NCI-H1436 (cell line): ENCODE measurements at places on chromosomes 1 and 21.

GRCh38 chr1:213899413-213899812 is 88.4 kb upstream of the PROX1 start:
- no peak for DNase-seq

DNA sequence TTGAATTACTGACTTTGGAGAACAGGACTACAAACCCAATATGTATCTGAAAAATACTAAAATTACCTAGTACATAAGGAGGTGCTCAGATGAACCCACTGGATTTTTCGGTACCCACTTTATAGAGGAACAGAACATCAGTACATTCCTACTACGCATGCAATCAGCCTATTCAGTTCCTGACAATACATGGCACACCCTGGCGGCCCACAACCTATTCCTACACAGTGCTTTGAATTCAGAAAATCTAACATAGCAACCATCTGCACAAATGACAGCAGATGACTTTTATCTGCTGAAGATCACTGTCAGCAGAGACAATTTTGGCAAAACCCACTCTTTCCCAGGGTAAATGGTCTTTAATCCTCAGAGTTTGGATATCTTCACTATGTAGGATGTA is 257.1 kb upstream of the GREM2 start:
- no peak for DNase-seq

- DNase-seq, result no peak
Measured at GRCh38 chr1:53390261-53390660, 62.4 kb upstream of the LRP8 start.

- DNase-seq, result no peak
Measured at GRCh38 chr1:24896176-24896575, 33.9 kb downstream of the RUNX3 start.

GRCh38 chr1:21034725-21035628 is 141.7 kb downstream of the EIF4G3 start:
- no peak for DNase-seq
